ENCODE measurements at places on chromosomes 2 and 18.

DNA sequence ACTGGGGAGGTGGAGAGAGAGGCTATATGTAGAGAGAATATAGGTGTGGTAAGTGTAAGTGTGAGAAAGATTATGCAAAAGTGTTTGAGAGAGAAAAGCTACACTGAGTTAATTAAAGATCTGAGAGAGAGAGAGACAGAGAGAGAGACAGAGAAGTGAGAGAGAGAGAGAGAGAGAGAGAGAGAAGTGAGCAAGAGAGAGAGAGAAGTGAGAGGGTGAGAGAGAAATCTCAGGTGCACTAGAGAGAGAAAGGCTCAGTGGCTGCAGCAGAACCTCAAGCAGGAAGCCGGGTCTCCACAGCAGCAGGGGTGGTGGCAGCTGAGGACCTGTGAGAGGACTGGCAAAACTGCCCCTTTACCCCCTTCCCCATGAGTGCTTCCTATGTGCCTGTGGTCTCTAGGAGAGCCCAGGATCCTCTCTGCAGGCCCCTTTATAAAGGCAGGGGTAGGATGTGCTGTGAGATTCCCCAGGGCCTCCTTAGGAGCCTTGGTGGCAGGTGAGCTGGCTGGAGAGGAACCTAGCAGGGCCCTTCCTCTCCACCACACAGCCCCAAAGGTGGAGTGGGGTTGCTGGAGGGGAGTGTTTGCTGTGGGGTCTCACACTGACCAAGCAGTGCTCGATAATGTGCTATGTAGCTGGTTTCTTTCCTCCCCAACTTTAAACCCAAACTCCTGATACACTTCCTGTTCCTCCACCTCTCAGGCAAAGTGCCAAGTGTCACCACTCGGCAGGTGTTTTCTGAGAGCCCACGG is 52.6 kb downstream of the SLC4A5 start:
- peak; percentile 23 for DNase-seq

- no peak for DNase-seq
Measured at GRCh38 chr18:50590593-50590992, 30.7 kb downstream of the MAPK4 start.

DNA sequence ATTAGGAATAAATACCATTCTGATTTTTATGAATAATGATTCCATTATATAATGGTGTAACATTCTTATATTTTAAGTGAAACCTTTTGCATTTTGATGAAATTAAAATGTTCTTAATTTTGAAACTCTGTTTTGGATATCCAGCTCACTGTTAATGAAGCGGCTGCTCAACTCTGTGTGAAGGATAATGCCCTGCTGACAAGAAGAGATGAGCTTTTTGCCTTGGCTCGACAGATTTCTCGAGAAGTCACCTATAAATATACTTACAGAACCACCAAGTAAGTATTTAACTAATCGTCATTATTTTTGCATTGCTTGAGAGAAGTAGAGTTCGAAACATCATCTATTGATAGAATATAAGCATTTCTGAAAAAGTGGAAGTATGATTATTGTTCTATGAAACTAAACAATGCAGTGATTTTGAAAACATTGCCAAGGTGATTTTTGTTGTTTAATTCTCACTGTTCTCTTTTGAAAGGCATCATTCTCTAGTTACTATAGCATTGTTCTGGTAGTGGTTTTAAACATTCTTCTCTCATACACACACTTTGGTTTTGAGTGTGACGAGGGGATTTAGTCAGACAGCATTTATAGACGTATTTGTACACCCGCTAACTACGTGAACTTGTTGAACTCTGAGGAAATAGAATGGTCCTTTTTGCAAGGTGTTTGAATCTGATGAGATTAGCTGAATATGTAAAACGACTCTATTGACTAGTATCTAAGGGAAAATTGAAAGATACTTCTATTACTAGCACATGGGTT is 21.5 kb downstream of the NAB1 start:
- no peak for DNase-seq

DNA sequence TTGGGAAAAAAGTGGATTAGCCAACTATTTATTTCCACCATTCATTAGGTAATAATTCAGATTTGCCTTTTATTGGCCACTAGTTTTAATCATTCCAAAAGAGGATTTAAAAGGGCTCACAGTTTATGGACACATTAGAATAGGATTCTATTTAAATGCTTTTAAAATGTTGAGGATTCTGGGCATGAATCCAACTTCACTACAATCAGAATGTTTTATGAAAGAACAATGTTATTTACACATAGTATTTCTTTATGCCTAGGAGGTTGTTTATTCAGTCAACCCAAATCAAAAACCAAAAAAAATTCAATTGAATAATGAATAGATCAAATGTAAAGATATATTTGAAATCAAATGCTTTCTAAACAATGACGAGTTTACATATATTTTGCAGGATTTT is 232.2 kb downstream of the GULP1 start:
- DNase-seq = no peak

DNA sequence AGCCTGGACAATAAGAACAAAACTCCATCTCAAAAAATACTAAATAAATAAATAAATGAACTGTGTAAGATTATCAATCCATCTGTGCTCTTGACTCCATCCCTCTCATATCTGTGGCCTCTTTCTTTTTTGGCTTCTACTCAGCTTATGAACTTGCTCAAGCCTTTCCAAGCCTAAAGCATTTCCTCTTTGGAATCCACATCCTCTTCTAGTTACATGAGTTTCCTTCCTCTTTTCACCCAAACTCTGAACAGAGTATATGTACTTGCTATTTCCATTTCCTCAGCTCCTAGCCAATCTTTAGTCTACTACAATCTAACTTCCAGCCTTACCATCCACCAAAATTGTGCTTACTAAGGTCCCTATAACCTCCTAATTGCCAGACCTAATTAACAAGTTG is 2.5 kb upstream of the DNAJC10 start:
- no peak for DNase-seq

GRCh38 chr2:207727261-207727660 is 15.8 kb downstream of the CCNYL1 start:
- no peak for DNase-seq

GRCh38 chr2:94984964-94985575 is 40.4 kb upstream of the MAL start:
- no peak for DNase-seq

DNA sequence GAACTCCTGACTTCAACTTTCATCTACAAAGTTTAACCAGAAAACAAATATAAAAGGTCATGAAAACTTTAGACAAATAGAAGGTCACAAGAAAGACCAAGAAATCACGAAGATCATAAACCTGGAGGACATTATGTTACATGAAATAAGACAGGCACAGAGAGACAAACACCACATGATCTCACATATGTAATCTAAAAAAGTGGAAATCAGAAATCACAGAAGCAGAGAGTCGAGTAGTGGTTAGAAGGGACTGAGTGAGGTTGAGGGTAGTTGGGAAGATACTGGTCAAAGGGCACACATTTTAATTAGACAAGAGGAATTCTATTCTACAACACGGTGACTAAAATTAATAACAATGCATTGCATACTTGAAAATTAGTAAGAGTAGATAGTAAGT is 1.4 kb downstream of the GCFC2 start:
- DNase-seq = no peak

- no peak for DNase-seq
Measured at GRCh38 chr18:28512357-28512756, 335.4 kb upstream of the CDH2 start.

GRCh38 chr18:66473882-66474281 is 130.0 kb downstream of the CDH19 start:
- DNase-seq = no peak

GRCh38 chr18:11237066-11237465 is 87.7 kb upstream of the PIEZO2 start:
- DNase-seq = no peak

DNA sequence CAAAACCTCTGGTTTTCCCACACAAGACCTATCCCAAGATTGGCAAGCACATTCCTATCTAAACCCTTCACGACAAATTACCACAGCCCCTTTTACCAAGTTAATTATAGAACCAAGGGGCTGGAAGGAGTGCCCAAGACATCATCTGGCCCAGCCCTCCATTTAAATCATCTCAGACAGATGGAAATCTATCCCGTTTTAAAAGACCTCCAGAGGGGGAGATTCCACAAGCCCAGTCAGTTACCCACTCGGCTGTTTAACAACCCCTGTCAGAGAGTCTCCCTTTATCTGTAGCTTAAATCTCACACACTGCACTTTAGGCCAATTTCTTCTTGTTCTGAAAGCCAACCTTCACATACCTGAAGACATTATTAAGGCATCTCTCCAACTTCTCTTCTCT is 179.1 kb upstream of the MEIS1 start:
- no peak for DNase-seq

DNA sequence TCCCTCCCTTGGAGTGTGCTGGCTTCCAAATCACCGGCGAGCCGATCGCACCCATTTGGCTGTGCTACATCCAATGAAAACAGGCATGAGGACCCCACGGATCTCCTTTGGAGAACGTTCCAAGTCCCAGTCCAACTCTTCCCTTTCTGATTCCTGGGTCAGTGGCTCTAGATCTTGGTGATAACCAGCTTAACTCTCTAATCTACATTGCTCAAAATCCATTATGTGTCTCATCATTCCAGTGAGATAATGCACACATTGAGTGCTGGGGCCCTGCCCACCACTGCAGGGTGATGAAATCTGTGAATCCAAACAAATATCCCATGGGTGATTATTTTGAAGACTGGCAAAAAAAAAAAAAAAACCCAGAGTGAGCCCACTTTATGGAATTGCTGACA is 232.7 kb upstream of the COPS8 start:
- no peak for DNase-seq

DNA sequence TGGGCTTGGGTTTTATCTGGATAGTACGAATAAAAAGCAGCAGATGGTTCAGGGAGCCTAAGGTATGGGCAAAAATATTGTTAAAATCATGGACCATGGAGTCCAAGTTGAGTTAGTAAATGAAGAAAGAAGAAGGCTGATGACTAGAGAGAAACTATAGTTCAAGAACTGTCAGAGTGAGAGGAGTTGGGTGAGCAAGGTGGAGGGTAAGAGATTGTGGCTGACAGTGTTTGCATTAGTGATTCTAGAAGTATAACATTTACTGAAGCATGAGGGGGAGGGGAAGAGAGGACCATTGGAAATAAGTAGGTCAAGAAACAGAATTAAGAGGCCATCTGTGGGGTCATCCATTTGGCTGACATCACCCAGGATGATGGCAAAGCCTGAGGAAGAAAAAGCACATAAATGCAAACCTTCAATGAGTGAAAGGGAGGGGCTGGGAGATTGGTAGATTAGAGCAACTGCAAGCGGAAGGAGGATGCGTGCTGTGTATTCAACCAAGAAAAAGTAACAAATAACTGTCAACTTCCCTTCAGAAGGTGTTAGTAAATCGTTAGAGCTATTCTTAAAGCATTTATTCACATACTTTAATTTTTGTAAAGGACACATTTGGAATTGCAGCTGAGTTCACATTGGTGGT is 392.8 kb downstream of the TSN start:
- DNase-seq = no peak

- no peak for DNase-seq
Measured at GRCh38 chr18:48983793-48984437, 33.1 kb upstream of the SMAD7 start.

- DNase-seq = no peak
Measured at GRCh38 chr2:121895723-121896571, 140.5 kb downstream of the TSN start.

DNA sequence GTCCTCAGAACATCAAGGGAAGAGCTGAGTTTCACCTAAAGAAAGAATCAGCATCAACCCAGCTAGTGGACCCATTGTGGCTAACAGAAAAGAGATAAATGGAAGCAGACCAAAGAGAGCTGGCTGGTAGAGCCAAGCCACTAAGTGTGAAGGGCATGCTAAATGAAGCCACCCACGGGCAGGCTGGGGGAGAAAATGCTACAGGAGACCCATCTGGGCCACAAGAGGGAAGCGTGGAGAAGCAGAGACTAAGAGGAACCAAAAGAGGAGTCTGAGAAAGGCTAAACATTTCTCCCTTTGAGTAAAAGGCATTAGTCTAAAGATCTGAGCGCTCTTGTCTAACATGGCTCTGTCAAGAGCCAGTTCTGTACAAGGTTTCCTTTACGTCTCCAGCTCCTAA is 15.8 kb downstream of the CWC22 start:
- no peak for DNase-seq

- no peak for DNase-seq
Measured at GRCh38 chr2:28164280-28164801, 228.3 kb upstream of the FOSL2 start.

- DNase-seq = no peak
Measured at GRCh38 chr2:71003966-71004755, 9.5 kb upstream of the TEX261 start.

DNA sequence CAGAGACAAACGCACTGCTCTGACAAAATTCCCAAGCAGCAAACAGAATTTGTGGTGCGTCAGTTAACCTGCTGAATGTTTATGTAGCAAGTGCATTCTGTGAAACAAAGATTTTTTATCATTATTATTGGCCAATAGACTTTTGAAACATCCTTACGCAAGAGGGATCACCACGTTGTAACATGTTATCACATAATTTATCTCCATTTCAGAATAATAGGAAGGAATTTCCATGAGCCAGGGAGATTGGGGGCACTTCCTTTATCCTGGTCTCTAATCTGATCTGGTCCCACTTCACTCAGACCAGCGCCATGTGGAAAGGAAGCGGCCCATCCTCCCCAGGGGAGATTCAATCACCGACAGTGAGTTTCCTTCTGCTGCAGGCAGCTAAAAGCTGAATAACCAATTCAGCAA is 166.1 kb downstream of the PID1 start:
- no peak for DNase-seq

GRCh38 chr2:11852526-11853196 is 106.2 kb downstream of the LPIN1 start:
- no peak for DNase-seq

GRCh38 chr2:18820966-18821365 is 231.6 kb upstream of the NT5C1B start:
- DNase-seq = no peak

- no peak for DNase-seq
Measured at GRCh38 chr2:145792745-145793144, 1272.8 kb upstream of the ZEB2 start.

GRCh38 chr2:159232456-159233170 is 53.9 kb downstream of the WDSUB1 start:
- no peak for DNase-seq

GRCh38 chr2:111936881-111937280 is 38.5 kb downstream of the MERTK start:
- DNase-seq = no peak

- DNase-seq = no peak
Measured at GRCh38 chr18:74604361-74604760, 6.7 kb downstream of the ZNF407 start.

GRCh38 chr2:236768393-236769140 is 198.9 kb downstream of the ACKR3 start:
- DNase-seq = no peak

DNA sequence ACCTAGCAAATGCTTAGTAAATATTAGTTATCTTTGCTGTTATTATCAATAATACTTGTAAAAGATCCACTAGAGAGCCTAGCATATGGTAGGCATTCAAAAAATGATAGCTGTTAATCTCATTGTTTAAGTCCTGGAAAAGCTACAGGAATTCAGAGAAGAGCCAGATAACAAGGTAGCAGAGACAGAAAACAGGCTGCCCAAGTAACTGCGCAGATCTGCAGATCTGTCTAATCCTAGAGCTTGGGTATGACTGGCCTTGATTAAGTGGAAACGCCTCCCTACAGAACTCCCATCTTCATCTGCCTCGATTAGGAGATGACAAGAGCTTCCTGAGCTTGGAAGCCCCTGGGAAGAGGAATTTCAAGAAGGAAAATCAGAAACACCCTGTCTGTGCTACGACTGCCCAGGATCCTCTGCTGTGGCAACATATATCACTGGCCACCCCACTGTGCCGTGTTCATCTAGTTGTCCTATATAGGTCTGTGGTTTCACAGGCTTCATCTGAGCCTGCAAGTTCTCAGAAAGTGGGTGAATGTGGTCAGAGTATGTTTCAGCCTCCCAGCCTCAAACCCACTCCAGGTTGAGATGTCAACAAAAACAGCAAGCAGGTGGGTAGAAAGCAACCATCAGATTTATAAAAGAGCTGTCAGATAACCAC is 151.5 kb upstream of the PKDCC start:
- DNase-seq = no peak

All from activated CD8-positive, alpha-beta memory T cell treated with anti-CD3 and anti-CD28 coated beads, Interleukin-2, amount 50 U/mL, for 4 hours (primary cell).